NCI-H82 (cell line): ENCODE measurements at places on chromosomes 7 and 10.

- no peak for DNase-seq
These were observed 132.1 kb downstream of the SMURF1 start for GRCh38 chr7:99011706-99012404.

GRCh38 chr10:74558897-74559296 lies 267.5 kb upstream of the KAT6B start:
- no peak for DNase-seq

DNA sequence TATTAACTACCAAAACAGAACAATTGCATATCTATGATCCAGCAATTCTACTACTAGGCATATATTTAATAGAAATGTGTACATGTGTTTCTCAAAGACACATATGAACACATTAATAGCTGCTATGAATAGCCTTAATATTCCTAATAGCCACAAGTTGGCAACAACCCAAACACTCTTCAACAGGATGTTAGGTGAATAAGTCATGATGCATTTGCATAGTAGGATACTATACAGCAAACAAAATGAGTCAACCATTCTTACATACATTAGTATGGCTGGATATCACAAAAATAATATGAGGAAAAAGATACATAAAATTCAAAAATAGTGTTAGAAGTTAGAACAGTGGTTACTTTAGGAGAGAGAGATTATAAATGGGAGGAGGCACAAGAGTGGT lies 26.8 kb upstream of the ZNF746 start:
- no peak for DNase-seq

GRCh38 chr10:78623578-78624215 lies 445.1 kb upstream of the ZMIZ1 start:
- no peak for DNase-seq

DNA sequence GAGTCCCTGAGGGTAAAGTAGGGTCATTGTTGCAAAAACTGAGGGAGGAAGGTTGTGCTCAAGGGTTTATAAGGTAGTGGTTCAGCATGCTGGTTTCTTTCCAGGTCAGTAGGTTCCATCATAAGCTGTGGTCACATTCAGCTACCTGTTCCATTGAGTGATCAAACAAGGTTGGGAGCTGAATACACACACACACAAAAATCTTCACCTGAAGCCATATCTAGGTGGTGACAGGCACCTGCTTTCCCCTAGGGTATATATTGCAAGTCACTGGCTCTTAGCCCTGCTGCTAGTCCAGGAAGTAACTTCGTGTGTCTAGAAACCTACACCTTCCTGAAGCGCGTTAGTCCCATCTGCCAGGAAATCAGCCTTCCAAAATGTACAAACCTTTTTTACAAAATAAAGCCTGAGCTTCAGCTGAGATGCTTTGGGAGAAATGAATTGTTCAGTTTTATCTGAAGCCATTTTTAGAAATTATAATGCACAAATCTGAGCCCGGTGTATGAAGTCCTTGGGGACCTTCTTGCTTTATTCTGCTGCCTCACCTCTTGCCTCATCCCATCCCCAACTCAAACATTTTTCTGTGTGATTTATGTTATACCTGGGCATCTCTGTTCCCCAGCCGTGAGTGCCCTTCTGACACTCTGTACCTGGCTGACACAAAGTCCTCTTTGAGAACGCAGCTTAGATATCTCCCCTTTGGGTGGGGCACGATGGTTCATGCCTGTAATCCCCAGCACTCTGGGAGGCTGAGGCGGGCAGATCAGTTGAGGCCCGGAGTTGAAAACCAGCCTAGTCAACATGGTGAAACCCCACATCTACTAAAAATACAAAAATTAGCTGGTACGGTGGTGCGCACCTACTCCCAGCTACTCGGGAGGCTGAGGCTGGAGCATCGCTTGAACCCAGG lies 10.6 kb upstream of the LAMTOR4 start:
- DNase-seq, result no peak

- peak; percentile 90 for DNase-seq
These were observed at the start of gene BMS1 for GRCh38 chr10:42782446-42783180. BMS1 (plus strand) TSS chr10:42782795; CDS start chr10:42784395, 1,600 bp downstream.

DNA sequence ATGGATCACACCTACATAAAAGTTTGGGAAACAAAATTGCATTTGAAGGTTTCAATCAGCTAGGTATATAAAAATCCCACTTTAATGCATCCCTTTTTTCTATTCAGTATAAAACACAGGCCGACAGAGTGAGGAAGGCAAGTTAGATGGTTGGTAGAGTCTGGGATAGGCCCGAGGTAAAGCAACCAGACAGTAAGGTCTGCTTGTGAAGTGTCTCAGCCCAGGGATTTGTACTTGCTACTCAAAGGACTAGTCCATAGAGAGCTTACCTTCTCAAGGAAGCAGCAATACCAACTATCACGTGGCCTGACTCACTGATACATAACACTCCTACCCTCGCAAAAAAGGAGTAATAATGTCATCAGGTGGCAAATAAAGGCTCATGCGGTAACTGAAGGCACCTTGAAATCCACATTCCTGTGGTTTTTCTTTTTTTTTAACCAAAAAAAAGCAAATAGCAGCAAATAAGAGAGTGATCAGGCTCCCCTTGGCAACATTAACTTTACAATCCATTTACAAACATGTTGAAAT lies 56.2 kb upstream of the ATP6V0A4 start:
- DNase-seq, result no peak

- no peak for DNase-seq
These were observed 54.3 kb upstream of the WAC start for GRCh38 chr10:28478646-28479045.

DNA sequence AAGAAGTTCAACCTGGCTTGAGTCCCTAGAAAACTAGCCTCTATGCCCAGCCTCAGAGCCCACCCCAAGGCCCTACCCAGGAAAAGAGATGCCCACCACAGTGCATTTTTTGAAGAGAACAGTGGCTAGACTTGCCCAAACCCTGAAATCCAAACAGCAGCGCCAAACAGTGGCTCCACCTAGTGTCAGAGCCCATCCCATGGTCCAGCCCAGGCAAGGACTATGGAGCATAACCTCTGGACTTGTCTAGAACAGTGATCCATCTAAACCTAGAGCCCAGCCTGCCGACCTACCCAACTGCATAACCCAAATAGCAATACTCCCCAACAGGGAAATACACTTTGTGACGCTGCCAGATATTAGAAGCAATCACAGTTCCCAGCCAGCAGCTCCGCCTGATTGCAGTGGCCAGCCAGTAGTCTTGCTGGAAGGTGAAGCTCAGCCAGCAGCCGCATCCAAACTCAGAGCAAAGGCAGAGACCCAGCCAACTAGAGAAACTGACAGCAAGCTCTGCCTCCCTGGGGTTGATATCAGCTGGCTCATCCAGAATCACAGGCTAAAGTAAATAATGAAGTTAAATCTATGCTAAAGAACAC lies 44.5 kb downstream of the HBP1 start:
- no peak for DNase-seq

- no peak for DNase-seq
These were observed 14.5 kb downstream of the GPR146 start for GRCh38 chr7:1058821-1059199.

DNA sequence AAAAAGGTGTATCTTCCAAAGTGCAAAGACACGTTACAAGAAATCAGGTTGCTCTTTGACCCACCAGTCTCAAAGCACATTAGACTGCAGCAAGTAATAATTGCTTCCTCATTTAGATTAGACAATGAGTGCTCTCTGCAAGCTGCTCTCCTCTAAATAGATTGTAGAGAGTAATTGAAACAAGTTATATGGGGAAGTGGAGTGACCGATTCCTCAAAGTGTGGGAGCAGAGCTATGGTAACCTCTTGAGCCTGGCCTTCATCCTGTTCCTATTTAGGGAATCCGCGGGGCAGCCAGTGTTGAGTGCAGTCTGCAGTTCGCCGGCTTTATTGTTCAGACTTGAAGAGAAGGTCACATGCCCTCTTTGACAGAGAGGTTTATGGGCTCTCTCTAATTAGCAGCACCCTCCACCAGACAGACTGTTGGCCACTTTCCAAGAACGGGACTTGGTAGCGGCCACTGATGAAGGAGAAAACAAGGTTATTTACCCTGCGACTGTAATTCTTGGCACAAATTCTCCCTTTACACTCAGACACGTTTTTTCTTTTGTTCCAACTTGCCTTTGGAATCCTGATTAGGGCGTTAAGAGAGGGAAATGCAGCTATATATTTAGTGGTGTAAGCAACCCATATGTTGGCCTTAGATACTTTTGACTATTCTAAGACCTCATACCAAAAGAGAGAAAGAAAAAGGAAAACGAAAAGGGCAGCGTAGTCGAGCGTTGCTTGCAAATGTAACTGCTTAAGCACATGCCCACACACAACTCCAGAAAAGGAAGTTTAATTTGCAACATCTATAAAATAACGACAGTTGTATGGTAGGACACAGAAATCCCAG lies 107.5 kb downstream of the REEP3 start:
- peak; percentile 94 for DNase-seq

- no peak for DNase-seq
These were observed 193.2 kb downstream of the ELMO1 start for GRCh38 chr7:37255327-37255944.

GRCh38 chr7:23715099-23715498 lies 5.1 kb downstream of the STK31 start:
- DNase-seq, result peak; percentile 19

GRCh38 chr7:1361756-1362125 lies 97.5 kb downstream of the MICALL2 start:
- DNase-seq, result no peak

DNA sequence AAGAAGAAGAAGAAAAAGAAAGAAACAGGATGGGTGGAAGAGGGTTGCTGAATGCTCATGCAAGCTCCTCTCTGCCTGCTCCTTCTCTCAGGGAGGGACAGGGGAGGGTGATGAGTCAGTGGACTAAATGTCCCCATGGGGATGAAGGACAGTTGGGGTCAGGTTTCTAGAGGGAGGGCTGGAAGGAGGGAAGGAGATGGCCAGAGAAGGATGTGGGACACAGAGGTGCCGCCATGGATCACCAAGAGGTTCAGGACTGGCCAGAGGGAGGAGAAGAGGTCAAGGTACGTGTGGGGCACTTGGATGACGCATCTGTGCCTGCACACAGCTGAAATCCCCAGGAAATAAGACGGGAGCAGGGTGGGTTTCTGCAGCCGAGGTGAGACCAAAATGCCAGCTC lies 88.9 kb upstream of the GTF2I start:
- DNase-seq, result no peak

DNA sequence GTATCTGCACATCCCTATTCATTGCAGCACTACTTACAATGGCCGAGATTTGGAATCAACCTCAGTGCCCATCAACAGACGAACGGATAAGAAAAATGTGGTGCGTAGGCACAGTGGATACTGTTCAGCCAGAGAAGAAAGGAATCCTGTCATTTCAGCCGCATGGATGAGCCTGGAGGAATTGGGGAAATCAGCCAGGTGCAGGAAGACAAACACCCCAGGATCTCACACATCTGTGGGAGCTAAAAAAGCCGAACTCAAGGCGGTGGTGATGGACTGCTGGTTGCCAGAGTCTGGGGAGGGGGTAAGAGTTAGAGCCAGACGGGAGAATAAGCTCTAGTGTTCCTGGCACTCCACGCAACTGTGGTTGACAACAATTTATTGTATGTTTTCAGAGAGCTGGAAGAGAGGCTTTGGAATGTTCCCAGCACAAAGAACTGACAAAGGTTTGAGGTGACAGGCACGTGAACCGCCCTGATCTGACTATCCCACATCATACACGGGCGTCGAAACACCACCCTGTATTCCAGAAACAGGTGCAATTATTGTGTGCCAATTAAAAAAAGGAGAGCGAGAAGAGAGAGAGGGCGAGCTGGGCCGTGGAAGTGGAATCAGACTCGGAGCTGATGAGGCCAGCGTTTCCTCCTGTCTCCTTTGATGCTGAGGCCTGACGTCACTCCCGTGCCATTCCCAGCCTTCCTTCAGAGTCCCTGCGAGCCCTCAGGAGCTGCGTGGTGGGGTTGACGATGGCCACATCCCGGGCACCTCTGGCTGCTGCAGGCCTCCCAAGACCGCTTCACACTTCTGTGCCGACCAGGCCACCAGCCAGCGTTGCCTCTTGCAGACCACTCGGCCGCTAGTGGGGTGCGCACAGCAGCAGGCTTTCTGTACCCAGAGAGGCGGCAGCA lies 189.5 kb downstream of the DNAJB6 start:
- no peak for DNase-seq

DNA sequence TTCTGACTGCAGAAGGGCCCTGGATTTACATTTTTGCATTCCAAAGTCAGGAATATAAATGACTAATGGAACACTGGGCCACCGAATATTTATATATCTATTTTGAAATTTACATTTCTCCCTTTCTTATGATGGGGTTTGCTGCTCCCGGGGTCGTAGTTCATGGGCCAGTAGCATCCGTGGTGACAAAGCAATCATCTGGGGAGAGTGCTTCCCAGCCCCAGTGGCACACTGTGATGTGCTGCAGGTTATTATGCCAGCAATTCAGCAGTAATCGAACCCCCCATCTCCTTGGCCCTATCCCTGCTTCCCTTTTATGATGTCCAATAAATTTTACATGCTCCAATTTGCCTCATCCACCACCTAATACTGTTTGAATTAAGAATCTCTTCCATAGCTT lies 837.5 kb downstream of the LRMDA start:
- DNase-seq, result no peak

GRCh38 chr7:130683026-130683425 lies 3.3 kb downstream of the TSGA13 start:
- no peak for DNase-seq

GRCh38 chr10:4141471-4141870 lies 356.5 kb upstream of the KLF6 start:
- no peak for DNase-seq

DNA sequence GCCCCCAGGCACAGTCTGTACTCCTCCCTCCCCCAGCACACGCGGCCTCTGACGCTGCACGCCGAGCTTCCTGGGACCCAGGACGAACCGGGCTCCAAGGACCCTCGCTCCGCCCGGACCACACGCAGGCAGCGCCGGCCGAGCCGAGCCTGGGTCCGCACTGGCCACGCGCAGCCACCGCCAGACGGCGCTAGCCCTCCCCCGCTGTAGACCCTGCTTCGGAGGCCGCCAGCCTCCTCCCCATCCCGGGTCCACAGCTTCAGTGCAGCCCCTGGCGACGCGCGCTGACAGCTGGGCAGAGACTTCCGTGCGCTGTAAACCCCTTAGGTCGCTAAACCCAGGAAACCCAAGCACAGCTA lies 936 bp upstream of the TCERG1L start:
- DNase-seq, result peak; percentile 41

GRCh38 chr7:35386816-35387706 lies 133.2 kb upstream of the TBX20 start:
- no peak for DNase-seq

DNA sequence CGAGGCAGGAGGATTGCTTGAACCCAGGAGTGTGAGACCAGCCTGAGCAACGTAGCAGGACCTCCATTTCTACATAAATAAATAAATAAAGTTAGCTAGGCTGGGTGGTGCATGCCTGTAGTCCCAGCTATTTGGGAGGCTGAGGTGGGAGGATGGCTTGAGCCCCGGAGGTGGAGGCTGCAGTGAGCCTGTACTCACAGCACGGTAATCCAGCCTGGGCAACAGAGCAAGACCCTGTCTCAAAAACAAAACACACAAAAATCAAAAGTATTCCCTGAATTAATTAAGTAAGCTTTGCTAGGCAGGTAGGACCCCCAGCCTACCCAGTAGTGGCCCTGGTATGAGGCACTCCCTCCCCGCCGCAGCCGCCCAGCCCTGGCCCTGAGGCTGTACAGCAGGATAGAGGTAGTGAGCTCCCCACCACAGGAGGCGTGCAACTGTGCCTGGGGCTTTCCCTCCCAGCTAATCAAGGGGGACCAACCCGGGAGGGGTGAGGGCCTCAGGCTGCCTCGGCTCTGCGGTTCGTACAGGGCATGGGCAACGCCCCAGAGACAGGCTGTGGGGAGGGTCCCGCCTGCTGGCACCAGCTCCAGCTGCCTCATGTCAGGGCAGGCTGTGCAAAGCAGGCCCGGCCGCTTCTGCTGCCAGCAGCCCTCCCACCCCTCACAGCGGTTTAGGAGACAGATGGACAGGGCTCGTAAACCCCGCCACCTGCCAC lies 1.0 kb upstream of the CYP2W1 start:
- DNase-seq, result peak; percentile 96
